Activated naive CD4-positive, alpha-beta T cell (primary cell): ENCODE measurements at places on chromosomes 4 and X.

DNA sequence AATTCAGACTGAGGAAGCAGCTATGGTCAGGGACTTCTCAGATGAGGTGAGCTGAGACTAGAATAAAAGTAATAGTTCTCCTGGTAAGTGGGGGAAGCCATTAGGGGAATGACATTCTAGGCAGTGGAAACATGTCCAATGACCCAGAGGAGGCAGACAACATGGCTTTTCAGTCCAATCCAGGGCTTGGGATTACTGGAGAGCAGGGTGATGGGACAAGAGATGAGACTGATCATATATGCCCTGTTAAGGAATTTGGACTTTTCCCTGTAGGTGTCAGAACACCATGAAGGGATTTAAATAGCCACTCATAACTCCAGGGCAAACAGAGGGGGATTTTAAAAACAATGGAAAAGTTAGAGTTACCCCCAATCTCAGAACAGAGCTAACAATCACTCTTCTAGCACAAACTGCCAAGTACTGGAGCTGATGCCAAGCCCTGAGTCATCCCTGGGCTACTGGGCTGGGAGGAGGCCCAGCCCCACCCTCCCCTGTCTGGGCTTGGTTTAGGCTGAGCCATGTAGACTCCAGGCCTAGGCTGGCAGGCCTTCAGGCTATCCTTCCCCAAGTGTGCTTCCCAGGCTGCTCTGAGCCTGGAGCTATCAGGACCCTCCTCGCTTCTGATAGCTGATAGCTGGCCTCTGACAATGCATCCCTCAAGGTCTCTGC is 22.7 kb upstream of the MSN start:
- no peak for DNase-seq

- DNase-seq: no peak
These were observed 172.1 kb downstream of the MID1IP1 start for GRCh38 chrX:38973322-38973721.

- DNase-seq: no peak
These were observed 110.1 kb downstream of the GBA3 start for GRCh38 chr4:22802876-22803275.

DNA sequence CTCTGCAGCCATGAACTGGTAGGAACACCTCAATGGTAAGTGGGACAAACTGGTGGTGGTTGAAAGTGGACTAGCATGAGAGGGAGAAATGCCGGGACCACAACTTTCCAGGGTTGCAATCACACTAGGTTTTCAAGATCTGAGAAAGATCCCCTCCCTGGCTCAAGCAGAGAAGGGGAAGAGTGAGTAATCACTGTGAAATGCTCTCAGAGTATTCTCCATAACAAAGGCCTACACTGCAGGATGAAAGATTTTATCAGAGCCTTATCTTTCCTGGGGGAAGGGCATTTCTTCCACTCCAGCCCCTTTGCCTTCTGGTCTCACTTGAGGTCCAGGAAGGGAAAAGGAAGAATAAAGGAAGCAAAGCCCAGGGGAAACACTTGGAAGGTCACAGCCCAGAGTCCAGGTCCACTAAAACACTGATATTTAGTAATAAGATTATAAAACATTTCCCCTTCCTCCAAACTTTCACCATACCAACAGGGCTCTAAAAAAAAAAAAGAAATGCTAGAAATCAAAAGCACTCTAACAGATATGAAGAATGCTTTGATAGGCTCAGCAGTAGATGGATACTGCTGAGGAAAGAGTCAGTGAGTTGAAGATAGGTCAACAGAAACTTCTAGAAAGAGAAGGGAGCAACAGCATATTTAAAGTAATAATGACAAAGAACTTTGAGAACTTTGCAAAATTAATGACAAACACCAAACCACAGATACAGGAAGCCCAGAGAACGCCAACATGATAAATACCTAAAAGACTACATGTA is 95.9 kb downstream of the WDFY3 start:
- DNase-seq: no peak

DNA sequence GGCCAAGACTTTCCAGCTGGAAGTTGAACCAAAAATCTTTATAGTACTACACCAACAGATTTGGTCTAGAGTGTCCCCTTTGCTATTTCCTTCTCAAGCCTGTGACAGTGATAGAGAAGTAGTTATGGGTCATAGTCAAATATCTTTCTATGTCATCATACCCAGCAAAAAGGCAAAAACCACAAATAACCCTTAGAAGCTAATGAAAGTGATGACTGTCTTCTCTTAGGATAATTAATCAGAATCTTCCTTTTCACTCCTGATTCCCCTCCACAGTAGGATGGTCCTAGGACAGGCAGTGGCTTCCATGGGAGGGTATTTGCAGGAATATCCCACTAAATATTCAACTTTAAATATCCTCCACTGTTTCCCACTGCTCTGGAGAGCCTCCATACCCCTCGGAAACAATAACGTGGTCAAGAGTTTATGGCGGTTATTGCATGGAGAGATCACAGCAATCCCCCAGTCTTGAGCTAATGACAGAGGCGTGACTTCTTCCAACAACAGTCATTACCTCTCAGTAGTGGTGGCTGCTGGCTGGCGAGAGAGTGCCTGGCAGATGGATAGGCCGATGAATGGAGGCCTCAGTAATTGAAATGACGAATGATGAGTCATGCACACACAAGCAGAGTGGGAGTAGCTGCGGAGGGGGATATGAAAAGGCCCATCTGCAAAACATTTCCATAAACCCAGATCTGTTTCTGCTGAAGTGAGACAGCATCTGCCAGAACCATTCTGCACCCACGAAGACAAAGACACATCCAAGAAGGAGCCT is 154.9 kb downstream of the STK32B start:
- DNase-seq: no peak

DNA sequence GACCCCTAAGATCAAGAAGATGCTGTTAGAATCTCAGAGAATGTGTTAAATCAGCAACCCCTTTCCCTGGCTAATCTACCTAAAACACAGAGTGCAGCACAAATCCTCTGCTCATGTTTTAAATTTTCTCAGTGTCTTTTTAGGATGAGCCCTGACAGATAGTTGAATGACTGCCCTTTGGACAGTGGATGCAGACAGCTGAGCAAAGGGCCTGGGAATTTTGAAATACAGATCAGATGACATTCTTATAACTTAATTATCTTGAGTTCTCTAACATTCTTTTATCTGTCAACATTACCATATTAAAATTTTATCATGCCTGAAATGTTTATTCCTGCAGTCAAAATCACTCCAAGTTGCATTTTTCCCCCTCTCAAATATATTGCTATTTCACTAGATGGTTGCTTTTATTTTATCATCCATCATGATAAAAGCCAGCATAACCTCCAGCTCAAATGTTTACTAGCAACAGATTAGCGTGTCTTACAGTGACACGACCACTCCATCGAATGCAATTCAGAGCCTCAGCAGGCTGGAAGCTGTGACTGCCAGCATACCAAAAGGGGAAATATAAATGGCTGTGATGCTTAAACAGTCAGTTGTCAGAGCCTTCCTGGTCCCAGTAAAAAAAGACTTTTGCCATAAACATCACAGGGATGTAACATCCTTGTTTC is 22.8 kb upstream of the ARHGAP24 start:
- DNase-seq: no peak

- no peak for DNase-seq
These were observed 660.3 kb upstream of the PRKX start for GRCh38 chrX:4373791-4374190.

DNA sequence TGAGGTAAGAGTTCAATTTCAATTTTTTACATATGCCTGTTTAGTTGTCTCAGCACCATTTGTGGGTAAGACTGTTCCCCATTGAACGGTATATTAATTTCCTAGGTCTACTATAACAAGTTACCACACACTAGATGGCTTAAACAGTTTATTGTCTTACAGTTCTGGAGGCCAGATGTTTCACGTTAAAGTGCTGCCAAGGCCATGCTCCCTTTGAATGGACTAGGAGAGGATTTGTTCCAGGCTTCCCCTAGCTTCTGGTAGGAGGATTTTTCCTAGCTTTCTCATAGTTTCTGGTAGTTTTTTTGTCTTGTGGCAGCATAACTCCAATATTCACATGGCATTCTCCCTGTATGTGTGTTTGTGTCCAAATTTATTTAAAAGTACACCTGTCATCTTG is 149.3 kb upstream of the CYSLTR1 start:
- no peak for DNase-seq

- no peak for DNase-seq
These were observed 22.0 kb downstream of the NDNF start for GRCh38 chr4:121050300-121050699.

DNA sequence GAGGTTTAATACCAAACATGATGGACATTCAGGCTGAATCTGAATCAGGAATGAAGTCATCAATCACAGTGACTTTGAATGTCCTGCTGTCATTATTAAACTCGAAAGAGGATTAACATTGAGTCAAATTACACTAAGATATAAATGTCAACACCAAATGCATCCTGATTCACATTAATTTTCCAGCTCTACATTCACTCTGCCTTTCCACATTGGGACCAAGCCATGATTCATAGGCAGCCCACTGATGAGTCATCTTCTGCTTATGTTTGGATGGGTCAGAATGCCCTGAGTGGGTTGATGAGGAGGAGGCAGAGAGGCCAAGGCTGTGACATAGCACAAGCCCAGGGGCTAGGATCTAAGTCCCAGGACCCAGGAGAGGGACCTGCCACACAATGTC is 247.6 kb upstream of the RPS6KA3 start:
- DNase-seq: no peak

GRCh38 chrX:115583496-115584004 is 22.6 kb downstream of the PLS3 start:
- DNase-seq: no peak

DNA sequence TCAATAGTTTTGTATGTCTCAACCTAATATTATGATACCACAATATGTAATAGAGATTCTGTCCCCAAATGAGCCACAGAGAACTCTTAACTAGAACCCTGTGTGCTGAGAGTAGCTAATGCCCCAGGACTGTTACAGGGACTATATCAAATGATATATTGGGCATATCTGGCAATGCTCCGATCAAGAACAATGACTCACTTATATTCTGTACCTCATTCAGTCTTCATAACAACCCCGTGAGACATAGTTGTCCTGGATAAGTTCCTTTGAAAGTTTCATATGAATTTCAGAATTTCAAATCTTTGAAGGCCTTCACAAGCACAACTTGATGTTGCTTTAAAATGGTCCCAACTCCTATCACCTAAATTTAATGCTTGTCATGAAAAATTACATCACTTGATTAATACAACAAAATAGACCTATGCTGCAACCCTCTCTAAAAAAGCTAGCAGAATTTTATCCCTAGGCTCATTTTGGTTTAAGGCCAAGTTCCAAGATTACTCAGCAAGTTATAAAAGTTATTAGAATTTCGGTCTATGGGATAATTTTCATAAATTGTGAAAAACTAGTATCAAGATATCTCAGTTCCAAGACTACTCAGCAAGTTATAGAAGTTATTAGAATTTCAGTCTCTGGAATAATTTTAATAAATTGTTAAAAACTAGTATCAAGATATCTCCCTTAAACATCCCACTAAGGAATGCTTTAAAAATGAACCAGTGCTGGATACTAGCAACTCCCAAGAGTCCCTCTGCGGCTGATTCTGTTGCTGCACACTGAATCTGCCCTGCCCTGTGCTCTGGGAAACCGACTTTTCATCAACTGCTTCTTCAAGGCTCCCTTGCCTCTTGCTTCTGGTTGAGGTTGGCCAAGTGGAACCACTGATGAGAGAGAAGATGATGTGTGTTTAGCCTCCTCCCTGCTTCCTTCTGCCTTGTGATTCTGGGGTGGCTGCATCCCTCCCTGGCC is 6.0 kb upstream of the ANXA3 start:
- DNase-seq: no peak

- DNase-seq: no peak
These were observed 33.0 kb downstream of the SGMS2 start for GRCh38 chr4:107857741-107858140.

DNA sequence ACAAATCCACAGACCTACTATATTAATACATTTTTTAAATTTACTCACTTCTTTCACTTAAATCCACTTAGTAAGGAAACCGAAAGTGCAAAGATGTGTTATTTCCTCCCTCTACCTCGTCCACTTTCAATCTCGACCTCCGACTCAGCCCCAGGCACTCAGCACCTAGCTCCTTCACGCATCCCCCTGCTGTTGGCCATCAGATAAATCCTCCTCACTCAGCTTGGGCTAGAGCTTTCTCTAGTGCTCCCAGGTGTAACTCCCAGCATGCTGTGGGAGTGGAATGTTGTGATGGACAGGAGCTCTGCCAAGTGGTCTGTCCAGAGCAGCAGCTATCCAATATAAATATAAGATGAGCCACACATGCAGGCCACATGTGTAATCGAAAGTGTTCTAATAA is 26.7 kb upstream of the TEC start:
- no peak for DNase-seq

DNA sequence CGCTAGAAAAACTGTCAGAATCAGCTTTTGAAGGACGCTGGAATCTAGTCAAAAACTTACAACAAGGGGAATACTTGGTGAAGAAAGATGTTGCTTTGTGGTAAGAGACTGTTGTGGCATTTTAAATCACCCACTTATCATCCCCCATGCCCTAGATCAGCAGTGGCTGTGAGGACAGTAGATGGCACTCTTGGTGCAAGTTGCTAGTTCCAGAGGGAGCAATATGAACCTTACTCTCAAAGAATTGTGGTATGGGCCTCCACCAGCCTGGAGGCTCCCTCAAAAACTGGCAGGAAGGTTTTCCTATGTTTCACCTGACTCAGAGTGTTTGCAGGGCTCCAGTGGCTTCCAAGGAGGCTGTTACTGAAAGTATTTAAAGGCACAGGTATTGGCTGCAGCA is 37.7 kb upstream of the SLC16A2 start:
- no peak for DNase-seq

- no peak for DNase-seq
These were observed 21.8 kb upstream of the JAKMIP1 start for GRCh38 chr4:6221851-6222760.

GRCh38 chr4:146059865-146060264 is 115.7 kb upstream of the LSM6 start:
- DNase-seq: no peak

GRCh38 chr4:10590896-10591295 is 93.7 kb downstream of the CLNK start:
- DNase-seq: no peak

DNA sequence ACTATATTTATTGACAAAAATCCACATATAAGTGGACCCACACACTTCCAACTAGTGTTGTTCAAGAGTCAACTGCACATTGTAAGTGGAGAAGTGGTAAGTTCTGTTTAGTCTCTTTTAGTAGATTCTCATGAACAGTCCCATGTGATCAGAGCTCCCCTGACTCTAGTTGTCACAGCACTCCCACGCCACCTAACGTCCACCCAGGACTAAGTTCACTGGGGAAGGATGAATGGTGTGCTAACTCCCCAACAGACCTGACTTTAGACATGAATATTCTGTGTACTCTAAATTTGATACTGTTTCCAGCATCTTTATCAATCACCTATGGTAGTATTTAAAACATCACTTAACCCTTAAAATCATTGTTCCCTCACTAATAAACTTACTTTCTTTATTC is 59.8 kb downstream of the PACRGL start:
- no peak for DNase-seq
